ENCODE measurements at places on chromosomes 7 and 10.

DNA sequence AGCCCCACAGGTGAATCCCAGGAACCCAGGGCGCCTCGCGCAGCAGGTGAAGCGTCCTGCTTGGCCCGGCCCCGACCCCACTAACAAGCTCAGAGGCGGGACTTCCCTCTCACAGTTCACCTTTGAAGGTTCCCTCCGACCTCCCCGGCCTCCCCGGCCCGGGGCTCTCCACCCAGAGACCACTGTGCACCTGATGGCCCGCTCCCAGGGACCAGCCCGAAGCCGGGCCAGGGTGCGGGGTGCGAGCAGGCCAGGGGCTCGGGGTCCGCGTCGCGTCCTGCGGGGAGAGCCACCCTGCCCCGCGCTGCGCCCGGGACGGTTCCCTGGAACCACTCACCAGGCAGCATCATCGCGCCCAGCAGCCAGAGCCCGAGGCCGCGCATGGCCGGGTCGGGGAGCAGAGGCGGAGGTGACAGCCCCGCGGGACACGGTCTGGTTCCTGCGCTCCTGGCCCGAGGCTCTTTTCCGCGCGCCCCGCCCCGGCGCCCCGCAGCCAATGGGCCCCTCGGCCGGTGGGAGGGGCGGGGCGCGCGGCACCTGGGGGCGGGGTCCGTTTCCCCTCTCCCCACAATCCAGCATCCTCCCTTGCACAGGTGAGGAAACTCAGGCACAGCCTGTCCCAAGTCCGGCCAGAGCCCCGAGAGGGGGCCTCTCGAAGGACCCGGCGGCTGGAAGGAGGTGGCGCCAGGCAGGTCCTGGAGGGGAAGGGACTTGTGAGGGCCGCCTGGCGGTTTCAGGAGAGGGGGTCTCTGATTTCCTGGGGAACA, at the start of gene ADAM8:
ADAM8 (minus strand) TSS at position 434 of the 767 bp plus-strand sequence; CDS start at position 383, 51 bp downstream.
- peak; percentile 62 for DNase-seq

- no peak for DNase-seq
Observed at GRCh38 chr10:43682956-43683355, 34.3 kb upstream of the ZNF32 start.

DNA sequence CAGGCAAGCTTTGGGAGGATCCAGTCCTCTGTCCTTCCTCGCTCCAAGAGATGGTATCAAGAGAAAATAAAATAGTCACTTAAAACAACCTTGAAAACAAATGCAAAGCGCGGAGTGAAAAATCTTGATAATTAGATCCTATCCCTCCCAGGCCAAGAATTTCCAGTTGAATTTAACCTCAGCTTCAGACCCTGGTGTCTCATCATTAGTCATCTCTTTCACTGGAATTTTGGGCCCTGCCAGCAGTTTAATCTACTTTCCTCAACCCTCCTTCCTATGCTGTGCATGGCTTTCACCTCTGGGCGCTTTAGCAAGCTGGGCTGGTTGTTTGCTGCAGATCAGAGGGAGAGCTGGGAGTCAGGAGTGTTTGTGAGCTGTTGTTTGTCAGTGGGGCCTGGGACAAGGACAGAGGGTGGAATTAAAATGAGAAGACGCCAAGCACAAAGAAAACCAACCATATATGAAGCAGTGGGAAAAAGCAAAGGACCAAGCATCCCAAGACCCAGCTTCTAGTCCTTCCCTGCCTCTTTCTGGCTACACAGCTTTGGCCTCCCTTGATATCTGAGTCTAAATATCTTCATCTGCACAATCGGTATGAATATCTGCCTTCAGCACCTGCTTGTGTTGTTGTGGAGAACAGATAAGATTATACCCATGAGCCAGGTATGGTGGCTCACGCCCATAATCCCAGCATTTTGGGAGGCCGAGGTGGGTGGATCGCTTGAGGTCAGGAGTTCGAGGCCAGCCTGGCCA, 13.5 kb downstream of the MYOF start:
- no peak for DNase-seq

DNA sequence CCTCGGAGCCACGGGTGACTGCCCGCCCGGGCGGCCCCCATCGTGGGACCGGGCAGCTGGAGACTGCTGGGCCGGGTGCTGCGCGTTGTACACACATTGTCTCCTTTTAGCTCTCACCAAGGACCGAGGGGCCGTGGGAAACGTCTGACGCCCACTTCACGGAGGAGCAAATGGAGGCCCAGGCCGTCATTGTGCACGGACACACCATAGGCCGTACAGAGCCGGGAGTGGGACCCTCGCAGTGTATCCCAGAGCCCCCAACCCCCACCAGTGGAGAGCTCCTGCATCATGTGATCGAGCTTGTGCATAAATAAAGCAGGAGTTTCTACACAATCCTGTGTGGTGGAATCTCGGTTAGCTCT, 722 bp downstream of the DENND10 start:
- no peak for DNase-seq

DNA sequence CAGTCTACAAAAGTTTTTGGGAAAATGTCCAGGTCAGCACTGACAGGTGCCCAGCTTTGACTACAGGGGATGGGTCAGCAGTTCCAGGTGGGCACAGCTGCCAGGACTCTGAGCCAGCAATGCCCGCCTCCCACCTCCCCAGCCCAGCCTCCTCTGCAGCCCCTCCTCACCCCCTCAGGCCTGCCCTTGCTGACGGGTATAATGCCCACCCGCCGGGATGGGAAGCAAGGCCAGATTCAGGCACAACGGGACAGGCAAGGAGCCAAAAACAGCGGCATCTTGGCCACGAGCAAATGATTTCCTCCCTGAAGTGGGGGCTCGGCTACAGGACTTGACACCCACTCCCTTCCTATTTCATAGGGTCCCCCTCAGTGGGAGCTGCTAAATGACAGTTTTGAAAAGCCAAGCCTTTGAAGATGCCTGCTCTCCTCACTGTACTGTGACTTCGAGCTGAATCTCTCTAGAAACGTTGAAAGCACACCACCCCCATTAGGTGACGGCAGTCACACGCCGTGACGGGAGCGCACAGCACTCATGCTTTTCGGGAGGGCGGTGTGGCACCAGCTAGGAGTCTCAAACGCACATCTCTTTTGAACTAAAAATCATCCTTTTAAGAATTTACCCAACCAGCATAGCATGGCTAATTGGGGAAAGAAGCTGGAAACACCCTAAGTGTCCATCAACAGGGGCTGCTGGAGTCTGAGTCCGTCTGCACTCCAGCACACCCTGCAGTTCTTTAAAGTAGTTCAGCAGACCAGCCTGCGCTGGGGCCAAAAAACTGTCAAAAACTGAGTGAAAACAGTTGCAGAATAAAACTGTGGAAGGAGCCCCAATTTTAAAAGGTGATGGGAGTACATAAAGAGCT, 29.6 kb downstream of the MAD1L1 start:
- DNase-seq, result no peak

- DNase-seq, result no peak
Observed at GRCh38 chr10:84214612-84215235, 10.6 kb downstream of the LRIT2 start.

GRCh38 chr7:81684033-81684432, 85.8 kb downstream of the HGF start:
- no peak for DNase-seq

- no peak for DNase-seq
Observed at GRCh38 chr7:14303536-14303935, 314.1 kb upstream of the ETV1 start.

DNA sequence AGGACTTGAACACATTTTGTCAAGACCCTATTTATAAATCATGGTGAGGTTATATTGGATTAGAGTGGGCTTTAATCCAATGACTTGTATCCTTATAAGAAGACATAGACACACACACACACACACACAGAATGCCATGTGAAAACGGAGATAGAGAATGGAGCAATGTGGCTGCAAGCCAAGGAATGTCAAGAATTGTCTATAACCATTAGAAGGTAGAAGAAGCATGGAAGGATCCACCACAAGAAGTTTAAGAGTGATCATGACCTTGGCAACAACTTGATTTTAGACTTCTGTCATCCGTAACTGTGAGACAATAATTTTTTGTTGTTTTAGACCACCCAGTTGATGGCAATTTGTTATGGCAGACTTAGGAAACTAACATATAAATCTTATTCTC, 514.2 kb downstream of the TFEC start:
- DNase-seq, result no peak

DNA sequence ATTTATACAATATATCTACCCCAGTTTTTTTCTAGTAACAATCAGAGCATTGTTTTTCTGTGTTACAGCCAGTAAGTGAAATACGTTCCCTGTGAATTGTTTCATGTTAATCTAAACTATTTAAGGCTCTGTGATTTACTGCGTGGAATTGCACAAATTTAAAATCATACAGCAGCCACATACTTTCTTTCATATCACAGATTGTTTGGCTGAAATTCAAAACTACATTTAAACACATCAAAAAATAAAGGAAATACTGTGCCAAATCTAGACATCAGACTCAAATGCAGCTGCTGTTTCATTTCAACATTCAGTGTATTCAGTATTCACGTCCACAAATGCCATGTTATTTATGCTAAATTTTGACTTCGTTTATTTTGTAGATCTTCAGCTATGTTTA, 242.6 kb upstream of the HGF start:
- DNase-seq, result no peak

GRCh38 chr7:156819733-156820295, 73.2 kb downstream of the LMBR1 start:
- no peak for DNase-seq

- DNase-seq, result no peak
Observed at GRCh38 chr7:46839651-46840050, 742.3 kb downstream of the TNS3 start.

DNA sequence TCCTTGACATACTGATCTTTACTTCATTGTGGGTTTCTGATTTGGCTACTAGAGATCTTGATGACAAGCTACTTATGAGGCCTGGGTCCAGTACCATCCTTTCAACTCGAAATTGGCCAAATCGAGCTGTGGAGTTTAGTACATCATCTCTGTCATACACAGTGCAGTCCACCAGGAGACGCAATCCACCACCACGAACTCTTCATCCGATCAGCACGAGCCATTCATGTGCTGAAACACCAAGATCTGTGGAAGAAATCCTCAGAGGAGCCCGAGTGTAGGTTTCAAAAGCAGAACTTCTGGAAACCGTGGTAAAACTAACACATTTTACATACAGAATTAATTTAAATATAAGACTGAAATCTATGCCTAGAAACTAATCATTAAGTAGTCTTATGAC, 14.2 kb downstream of the DNAJC9 start:
- DNase-seq, result no peak

GRCh38 chr10:66627156-66627555, 298.7 kb upstream of the LRRTM3 start:
- DNase-seq, result no peak

DNA sequence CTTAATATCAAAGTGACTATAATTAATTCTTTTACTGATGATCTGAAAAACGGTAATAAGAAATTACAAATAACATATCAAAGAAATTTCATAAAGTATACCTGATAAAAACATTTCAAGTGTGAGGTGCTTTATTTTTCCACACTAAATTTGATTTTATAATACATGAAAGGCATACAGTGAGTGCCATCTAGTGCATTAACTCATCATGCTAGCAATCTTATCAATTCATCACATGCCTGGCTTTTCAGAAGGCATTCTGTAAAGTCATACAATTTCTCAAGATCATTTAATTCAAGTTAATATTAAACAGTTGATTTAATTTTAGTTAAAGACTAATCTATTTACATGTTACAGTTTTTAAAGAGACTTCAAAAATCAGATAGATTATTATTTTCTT, 1020.9 kb downstream of the GATA3 start:
- no peak for DNase-seq

DNA sequence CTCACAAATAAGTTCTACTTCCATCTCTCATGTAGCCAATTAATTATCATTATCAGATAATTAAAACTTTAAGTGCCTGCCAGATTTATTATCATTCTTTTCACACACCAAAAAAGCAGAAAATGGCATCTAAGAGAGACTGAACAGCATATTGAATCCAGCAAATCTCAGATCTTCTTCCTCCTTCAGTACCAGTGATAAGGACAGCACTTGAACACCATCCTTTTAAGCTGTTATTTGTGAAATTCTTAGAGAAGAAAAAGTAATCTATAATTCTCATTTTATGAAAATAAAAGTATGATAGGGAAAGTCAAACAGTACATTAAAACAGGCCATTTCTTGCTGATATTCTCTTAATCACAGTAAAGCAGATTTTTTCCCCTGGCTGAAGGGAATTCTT, 104.5 kb downstream of the ELAPOR2 start:
- DNase-seq, result no peak

- no peak for DNase-seq
Observed at GRCh38 chr7:124440081-124440480, 325.5 kb downstream of the GPR37 start.

DNA sequence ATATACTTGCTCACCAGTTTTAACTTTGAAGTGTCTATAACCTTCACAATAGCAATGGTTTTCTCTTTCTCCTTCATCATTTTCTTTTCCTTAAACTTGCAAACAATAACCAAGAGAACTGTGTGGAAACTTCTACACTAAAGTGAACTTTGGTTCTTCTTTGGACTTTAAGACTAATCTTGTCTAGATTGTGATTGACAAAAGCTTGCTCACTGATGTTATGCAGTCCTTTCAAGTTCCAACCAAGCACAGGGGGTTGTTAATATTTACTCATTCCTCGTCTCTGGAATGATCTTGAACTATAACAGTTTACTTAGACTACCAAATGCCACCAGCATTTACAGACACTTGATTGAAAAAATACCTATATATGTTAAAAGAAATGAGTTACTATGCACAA, 62.4 kb downstream of the TFEC start:
- DNase-seq, result no peak

GRCh38 chr10:78584266-78584665, 484.5 kb upstream of the ZMIZ1 start:
- no peak for DNase-seq

DNA sequence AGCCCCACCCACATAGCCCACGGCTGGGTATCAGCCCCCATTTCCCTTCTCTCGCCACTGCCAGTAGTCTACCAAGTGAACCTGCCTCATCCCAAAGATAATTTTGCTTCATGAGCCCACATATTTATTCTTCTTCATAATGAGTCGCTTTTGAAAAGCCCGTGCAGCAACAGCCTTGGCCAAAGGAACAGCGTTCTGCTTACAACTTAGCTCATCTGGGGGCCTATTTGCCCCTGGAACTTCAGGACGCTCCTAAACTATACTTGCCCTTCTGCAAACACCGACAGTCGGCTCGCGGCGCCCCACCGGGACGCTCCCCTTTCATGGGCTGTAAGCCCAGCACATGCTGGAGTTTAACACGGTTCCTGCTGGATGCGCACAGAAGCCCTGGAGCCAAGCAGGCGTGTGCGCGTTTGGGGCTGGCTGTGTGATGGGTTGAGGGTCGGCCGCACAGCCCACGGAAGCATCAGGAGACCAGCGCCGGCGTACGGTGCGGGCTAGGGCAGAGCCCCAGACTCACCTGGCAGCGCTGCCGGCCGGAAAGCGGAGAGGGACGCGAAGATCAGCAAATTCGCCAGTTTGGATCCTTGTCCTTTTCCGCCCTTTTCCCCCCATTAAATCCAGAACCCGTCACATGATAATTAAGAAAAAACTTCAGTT, 370 bp downstream of the TMEM60 start:
- DNase-seq, result no peak

DNA sequence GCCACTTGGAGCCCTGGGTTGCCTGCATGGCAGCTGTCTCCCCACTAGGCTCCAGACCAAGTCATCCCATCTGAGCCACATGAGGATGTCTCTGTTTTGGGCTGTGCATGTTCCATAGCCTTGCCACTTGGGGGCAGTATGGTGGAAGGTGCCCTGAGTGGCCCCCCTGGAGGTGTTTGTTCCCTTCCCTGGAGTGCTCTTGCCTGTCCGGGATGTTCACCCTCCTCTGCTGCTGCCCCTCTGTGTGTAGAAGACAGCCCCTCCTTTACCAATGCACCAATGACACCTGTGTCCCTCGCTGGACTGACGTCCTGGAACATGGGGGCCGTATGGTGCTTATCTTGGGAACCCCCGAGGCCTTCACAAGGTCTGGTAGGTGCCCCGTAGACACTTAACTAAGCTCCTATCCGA, 100.2 kb downstream of the ACTR3B start:
- DNase-seq, result no peak
